Thoracic aorta (tissue), 2 donors: ENCODE measurements at places on chromosomes 12 and 14. TPM values are rescaled to one million over a fixed set of nuclear protein-coding genes. Genes with fewer than 3 reads are reported as not detected.

The TAS2R20 gene
- total RNA-seq: 1.8 TPM

GRCh38 chr12:2212971-2213869, 160.4 kb downstream of the CACNA1C start:
- no peak overlapping the region for H3K27ac ChIP-seq
- H3K27me3 ChIP-seq: no peaks in the 10 kb centered on the region
- DNase-seq: no peak
- H3K4me3 ChIP-seq: no peak overlapping the region

DNA sequence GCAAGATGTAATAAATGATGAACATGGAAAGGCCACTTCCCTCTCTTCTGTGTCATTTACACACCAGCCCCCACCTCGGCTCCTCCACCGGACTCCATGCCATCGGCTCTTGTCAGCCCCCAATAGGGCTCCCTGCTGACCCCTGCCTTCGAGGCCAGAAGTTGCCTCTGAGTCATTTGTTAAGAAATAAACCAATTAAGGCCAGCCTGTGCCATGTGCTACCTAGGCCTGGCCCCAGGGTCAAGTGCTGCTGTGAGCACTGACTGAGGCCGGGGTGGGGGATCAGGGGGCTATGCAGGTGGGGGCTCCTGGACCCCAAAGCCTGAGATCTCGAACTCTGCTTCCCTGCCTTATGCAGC, 53.2 kb downstream of the TESC start:
- H3K27me3 ChIP-seq: no peaks in the 10 kb centered on the region
- DNase-seq: no peak
- H3K27ac ChIP-seq: no peak overlapping the region
- H3K36me3 ChIP-seq: no peaks in the 10 kb centered on the region
- peaks cover 9% of the 10 kb centered on the region for H3K4me1 ChIP-seq
- no peak overlapping the region for H3K4me3 ChIP-seq

DNA sequence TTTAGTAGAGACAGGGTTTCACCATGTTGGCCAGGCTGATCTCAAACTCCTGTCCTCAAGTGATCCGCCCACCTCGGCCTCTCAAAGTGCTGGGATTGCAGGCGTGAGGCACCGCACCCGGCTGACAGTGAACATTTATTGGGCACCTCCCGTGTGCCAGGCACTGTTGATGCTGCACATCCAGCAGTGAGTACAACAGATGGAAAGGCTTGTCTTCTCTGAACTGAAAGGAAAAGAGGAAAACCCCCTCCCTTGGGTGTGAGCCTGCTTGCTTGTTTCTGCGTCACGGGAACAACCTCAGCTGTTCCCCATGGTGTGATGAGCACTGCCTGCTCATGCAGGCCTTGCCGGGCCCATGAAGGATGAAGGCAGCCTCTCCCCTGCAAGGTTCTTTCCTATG, 39.5 kb downstream of the DGLUCY start:
- H3K27ac ChIP-seq: no peak overlapping the region
- H3K4me3 ChIP-seq: no peak overlapping the region
- H3K27me3 ChIP-seq: no peaks in the 10 kb centered on the region
- H3K36me3 ChIP-seq: no peaks in the 10 kb centered on the region

The EPYC gene
- not detected for total RNA-seq

The IL26 gene
- total RNA-seq: not detected

DNA sequence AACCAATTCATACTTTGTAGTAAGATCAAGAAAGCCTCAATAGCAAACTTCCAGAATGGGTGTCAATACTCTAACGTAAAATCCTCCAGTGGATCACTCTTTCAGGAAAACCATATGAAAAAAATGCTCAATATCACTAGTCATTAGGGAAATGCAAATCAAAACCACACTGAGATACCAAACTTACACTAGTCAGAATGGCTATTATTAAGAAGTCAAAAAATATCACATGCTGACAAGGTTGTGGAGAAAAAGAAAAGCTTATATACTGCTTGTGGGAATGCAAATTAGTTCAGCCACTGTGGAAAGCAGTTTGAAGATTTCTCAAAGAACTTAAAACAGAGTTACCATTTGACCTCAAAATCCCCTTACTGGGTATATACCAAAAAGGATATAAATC, 49.5 kb upstream of the ATXN7L3B start:
- H3K27me3 ChIP-seq: no peaks in the 10 kb centered on the region
- no peak overlapping the region for H3K27ac ChIP-seq
- H3K4me3 ChIP-seq: no peak overlapping the region

DNA sequence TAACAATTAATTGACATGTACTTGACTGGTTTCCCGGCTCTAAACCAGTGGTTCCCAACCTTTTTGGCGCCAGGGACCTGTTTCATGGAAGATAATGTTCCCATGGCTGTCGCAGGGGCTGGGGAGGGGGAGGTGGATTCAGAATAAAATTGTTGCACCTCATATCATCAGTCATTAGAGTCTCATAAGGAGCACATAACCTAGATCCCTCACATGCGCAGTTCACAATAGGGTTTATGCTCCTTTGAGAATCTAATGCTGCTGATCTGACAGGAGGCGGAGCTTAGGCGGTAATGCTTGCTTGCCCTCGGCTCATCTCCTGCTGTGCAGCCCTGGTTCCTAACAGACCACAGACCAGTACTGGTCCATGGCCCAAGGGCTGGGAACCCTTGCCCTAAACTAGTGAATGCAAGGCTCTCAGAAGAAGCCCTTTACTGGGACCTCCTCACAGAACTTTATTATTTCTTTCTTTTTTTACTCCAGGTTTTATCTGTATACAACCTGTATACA, 86.4 kb upstream of the SINHCAF start:
- H3K4me3 ChIP-seq: no peak overlapping the region
- H3K36me3 ChIP-seq: peaks cover 6% of the 10 kb centered on the region
- no peaks in the 10 kb centered on the region for H3K27me3 ChIP-seq
- DNase-seq: no peak
- H3K4me1 ChIP-seq: no peaks in the 10 kb centered on the region

DNA sequence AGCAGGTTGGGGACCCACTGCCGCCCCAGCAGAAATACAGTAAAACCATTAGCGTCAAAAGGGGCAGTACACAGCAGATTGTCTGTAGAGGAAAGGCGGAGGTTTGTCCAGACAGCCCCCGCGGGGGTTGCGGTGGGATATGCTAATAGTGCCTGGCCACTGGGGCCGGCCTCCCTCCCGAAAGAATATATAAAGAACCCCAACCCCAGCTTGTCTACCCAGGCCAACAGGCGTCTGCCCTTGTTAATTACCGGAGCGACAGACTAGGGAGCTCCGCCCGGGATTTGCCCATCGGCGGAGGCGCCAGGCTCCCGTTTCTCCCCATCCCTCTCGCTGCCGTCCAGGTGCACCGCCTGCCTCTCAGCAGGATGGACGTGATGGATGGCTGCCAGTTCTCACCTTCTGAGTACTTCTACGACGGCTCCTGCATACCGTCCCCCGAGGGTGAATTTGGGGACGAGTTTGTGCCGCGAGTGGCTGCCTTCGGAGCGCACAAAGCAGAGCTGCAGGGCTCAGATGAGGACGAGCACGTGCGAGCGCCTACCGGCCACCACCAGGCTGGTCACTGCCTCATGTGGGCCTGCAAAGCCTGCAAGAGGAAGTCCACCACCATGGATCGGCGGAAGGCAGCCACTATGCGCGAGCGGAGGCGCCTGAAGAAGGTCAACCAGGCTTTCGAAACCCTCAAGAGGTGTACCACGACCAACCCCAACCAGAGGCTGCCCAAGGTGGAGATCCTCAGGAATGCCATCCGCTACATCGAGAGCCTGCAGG, at the start of gene MYF5:
Gene MYF5, plus strand, starts transcription at position 217 of the 774 bp plus-strand sequence. Its CDS starts 152 bp downstream, at position 369.
- no peak within 1 kb of the TSS for H3K27ac ChIP-seq
- no peaks in the 10 kb centered on the region for H3K4me1 ChIP-seq
- DNase-seq: no peak
- H3K4me3 ChIP-seq: no peak within 1 kb of the TSS

The ATL1 gene
- total RNA-seq: 14.3 TPM

DNA sequence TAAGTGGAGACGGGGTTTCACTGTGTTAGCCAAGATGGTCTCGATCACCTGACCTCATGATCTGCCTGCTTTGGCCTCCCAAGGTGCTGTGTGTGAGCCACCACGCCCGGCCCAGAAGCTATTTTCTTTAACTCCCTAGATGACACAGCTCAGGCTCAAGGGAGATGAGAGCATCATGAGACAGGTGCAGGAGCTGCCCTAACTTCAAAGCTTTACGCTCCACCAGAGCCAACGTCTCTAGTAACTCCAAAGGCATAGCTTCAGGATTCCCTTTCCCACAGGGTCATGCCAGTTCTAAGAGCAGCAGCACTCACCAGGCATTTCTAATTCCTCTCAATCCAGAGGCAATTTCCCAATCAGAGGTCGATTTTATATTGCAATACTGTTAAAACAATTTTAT, 21.0 kb downstream of the NDUFA12 start:
- no peak for DNase-seq
- no peak overlapping the region for H3K4me3 ChIP-seq
- H3K27ac ChIP-seq: no peak overlapping the region
- H3K27me3 ChIP-seq: no peaks in the 10 kb centered on the region
- H3K4me1 ChIP-seq: no peaks in the 10 kb centered on the region
- peaks cover 2% of the 10 kb centered on the region for H3K36me3 ChIP-seq

DNA sequence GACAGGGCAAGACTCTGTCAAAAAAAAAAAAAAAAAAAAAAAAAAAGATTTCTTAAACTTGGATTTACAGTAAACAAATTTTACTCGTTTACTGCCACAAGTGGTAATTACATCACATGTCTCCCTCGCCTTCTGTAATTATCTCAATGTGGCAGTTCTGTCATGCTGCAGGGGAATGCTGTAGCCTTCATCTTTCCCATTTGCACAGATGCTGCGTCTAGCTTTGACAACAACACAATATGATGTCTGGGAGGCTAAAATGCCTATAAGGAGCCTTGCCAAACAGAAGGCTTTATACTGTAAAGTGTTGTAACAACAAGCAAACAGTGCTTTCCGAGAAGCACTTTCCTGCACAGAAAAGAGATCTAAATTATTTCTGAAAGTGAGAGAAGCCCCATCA, 48.7 kb downstream of the ESR2 start:
- H3K36me3 ChIP-seq: no peaks in the 10 kb centered on the region
- H3K4me3 ChIP-seq: no peak overlapping the region
- no peaks in the 10 kb centered on the region for H3K4me1 ChIP-seq
- no peaks in the 10 kb centered on the region for H3K27me3 ChIP-seq
- DNase-seq: no peak

The SDR9C7 gene
- 0.27 TPM for total RNA-seq

DNA sequence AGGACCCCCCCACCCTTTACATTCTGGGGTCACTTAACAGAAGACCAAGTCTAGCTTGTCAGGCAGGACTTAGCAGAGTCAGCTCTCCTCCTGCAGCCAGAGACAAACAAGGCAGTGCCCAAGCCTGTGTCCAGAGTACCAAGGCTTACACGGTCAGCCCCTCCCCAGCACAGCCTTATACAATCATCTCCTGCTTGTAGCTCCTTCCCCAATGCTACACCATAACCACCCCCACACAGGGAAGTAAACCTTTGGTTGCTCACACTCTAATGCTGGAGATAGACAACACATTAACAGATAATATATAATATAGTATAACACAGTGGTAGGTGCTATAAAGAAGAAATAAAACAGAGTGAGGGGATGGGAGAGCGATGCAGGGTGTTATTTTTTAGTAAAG, 175.4 kb upstream of the PWP1 start:
- no peaks in the 10 kb centered on the region for H3K36me3 ChIP-seq
- no peaks in the 10 kb centered on the region for H3K27me3 ChIP-seq
- DNase-seq: no peak
- H3K4me1 ChIP-seq: peaks cover 20% of the 10 kb centered on the region

GRCh38 chr14:23558346-23559009, 2.4 kb downstream of the THTPA start:
- peaks cover 6% of the 10 kb centered on the region for H3K36me3 ChIP-seq
- no peak for DNase-seq
- no peaks in the 10 kb centered on the region for H3K27me3 ChIP-seq
- H3K27ac ChIP-seq: no peak overlapping the region
- no peak overlapping the region for H3K4me3 ChIP-seq
- H3K4me1 ChIP-seq: peaks cover 20% of the 10 kb centered on the region

GRCh38 chr12:94813314-94813713, 163.0 kb upstream of the TMCC3 start:
- no peak for DNase-seq
- no peaks in the 10 kb centered on the region for H3K27me3 ChIP-seq
- H3K36me3 ChIP-seq: no peaks in the 10 kb centered on the region
- H3K27ac ChIP-seq: no peak overlapping the region
- H3K4me1 ChIP-seq: no peaks in the 10 kb centered on the region
